ENCODE measurements at places on chromosomes 4 and X. TPM values are rescaled to one million over a fixed set of nuclear protein-coding genes. Genes with fewer than 3 reads are reported as not detected.
A peak's percentile ranks its signal among the peaks of the same experiment; 100 is the strongest.

Gene DNAAF6
- total RNA-seq: not detected

Gene PPP1R2C
- not detected for total RNA-seq

Gene ARHGAP10
- 25.5 TPM for total RNA-seq

Gene FATE1
- 0.29 TPM for total RNA-seq

Gene PCDH18
- total RNA-seq: 91.8 TPM

Gene RHOXF1
- total RNA-seq: not detected

GRCh38 chr4:171983935-171984805, 171.0 kb downstream of the GALNTL6 start:
- DNase-seq: no peak

- DNase-seq: no peak
Measured at GRCh38 chr4:78772526-78773091, 3.5 kb upstream of the BMP2K start.

GRCh38 chr4:26201120-26201519, 119.7 kb upstream of the RBPJ start:
- DNase-seq: no peak

GRCh38 chr4:125770814-125771398, 456.2 kb downstream of the FAT4 start:
- no peak for DNase-seq

DNA sequence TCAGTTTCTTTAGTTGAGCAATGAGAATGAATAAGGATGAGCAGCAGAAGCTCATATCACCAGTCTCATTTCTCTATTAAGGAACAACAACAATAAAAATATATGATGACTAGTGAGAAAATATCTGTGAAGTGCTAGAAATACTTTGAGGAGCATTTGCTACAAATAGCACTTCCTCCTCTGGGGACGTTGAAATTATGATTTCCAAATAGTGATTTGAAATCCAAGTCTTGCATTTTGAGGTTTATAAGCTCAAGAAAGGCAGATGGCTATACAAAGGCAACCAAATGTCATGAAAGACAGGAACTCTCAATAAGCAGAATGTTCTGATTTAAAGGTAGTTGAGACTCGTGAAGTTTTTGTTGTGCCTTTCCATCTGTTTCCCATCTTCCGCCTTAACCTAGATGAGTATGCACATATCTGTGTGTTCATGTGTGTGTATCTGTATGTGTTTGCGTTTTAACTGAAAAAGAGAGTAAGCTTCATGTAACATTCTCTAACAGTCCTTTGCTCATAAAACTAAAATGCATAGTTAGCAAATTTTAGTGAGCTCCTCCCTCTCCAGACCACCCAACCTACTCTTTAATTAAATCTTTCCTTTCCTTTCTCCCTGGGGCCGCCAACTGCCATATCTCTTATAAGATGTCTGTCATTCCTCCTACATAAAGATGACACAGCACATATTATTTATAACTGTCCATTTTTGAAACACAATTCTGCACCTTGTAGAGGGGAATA, 222.6 kb upstream of the RASGEF1B start:
- DNase-seq: no peak

- DNase-seq: no peak
Measured at GRCh38 chr4:185865901-185866328, 53.9 kb upstream of the SORBS2 start.

DNA sequence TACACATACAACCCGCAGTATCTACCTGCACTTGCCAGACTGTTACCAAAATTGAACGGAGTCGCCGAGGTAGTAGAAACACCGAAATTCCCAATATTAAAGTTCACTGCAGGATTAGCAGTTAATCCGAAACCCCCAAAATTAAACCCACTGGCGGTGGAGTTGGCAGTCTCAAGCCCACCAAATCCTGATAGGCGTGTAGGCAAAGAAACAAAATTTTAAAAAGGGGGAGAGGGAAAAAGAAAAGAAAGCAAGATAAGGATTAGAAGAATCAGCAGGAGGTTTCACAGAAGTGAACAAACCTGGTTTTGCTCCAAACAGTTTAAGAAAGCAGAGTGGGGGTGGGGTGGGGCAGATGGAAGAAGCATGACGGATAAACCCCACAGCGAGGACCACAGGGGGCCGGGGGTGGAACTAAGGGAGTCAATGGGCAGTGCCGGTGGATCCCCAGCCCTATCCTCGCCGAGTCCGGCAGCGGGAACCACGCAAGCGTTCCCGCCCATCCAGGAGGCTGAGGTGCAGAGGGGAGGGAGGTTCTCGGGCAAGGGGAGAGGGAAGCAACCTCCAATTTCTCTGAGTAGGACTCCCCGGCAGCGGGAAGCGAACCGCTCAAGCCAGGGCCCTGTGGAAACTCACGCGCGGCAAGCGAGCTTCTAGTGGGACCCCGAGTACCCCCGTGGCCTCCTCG, 599 bp downstream of the NUP54 start:
- peak; percentile 78 for DNase-seq

GRCh38 chr4:99614491-99614890, 39.9 kb downstream of the MTTP start:
- DNase-seq: no peak

DNA sequence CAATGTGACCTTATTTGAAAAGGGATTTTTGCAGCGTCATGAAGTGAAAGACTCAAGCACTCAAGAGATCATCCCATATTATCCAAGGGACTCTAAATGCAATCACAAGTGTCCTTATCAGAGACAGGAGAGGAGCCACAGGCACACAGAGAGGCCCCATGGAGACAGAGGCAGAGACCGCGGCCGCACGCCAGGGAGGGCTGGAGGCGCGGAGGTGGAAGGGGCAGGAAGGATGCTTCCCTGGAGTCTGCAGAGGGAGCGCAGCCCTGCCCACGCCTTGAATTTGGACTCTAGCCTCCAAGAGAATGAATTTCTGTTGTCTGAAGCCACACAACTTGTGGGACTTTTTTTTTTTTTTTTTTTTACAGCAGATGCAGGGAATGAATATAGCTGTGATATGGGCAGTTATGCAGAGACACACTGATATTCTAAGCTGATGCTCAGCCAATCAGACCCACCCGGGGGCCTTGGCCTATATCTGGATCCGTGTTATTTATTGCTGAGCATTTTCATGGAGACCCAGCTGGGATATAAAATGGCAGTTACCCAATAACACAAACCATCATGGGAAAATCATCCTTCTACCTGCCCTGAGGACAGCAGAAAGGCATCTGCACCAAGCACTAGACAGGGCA, 244.8 kb upstream of the PSAPL1 start:
- DNase-seq: no peak

DNA sequence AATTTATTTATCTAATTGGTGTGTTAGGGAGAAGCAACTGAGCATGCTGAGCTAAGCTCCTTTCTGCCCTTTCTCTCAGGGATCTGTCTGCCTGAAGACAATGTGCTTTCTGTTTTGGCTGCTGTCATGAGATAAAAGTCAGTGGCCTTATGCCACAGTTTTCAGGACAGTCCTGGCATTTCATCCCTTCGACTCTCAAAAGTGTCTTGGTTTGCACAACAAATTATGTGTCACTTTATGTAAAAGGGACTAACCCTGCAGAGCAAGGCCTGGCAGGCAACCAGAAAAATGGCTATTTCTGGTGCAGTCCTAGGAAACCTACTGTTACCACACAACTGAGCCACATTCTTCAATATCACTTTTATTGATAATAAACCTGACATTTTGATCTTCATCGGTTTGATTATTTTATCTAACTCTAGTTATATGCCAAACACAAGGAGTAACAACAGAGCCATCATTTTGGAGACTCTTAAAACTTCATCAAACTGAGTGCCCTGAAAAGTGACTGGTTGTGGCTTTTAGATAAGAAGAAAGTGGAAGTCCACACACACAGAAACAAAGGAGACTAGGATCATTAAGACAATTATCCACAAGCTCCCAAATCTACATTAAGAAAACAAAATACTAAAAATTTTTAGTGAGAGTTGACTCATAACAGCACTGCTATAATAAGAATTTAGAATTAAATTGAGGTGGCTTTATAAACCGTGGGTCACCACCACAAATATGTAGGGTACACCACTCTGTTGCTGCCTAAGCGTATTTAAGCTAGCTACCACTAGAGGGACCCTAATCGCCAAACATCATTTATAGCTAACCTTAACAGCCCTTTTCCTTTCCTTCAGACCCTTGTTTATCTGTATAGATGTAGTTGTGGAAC, 95.9 kb upstream of the PTPN13 start:
- no peak for DNase-seq

- DNase-seq: no peak
Measured at GRCh38 chr4:40656201-40656863, 26.7 kb upstream of the RBM47 start.

- no peak for DNase-seq
Measured at GRCh38 chr4:162791226-162791625, 375.5 kb downstream of the NAF1 start.

DNA sequence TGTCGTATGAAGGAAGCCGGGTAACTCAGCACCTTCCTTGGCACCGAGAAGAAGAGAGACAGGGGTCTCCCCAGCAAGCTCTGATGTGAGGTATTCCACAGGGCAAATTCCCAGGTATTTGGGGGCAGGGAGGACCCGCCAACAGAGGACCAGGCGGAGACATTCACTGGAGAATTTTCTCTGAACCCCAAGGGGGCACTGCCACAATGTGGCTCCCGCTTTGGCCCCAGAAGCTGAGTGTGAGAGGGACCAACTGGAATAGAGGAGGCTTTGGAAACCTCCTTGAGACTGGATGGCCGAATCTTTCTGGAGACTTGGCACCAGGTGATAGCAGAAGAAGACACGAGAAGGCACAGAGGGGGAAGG, 735 bp upstream of the GABRE start:
- DNase-seq: no peak

DNA sequence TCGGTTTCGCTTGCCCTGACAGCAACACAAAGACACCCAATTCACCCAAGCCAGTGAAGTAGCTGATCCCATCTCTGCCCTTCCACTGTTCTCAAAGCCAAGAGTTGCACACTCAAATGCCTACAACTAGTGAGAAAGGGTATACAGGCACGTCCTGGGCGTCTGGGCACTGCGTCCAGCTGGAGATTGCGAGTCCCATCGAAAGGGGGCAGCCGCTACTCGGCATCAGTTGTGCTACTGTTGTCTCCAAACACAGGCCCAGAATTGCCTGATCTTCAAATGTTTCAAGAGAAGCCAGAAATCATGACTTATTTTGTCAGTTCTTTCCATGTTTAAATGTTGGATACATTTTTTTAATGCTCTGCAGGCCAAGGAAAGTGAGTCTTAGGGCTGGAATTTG, 487.8 kb downstream of the BCOR start:
- DNase-seq: no peak

Data from type B pancreatic cell (in vitro differentiated cells).